Peyer's patch (tissue), 4 donors: ENCODE measurements at places on chromosomes 2 and 18. TPM values are rescaled to one million over a fixed set of nuclear protein-coding genes. Genes with fewer than 3 reads are reported as not detected.

GRCh38 chr2:95379371-95379831 lies 23.1 kb upstream of the FAHD2A start:
- DNase-seq, result peak; percentile 56

GRCh38 chr2:44135771-44136170 lies 32.9 kb upstream of the PPM1B start:
- DNase-seq, result no peak

DNA sequence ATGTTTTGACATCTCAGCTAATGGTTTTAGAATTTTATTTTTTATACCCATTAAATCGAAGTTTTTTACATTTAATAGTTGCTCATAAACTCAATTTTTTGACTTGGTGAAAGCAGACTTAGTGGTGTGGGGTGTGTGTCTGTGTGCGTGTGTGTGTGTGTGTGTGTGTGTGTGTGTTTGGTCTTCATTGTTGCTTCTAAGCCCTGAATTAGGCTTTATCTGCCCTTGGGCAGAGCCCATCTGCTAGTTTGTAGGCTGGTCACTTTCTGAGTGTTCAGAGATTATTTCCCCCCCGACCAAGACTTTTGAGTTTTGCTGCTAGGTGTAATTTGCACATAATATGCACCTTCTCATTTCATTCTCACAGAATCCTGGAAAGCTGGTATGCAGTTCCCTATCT lies 14.3 kb downstream of the PAX3 start:
- DNase-seq, result no peak

- no peak for DNase-seq
Measured at GRCh38 chr2:160165996-160166395, 34.1 kb downstream of the ITGB6 start.

DNA sequence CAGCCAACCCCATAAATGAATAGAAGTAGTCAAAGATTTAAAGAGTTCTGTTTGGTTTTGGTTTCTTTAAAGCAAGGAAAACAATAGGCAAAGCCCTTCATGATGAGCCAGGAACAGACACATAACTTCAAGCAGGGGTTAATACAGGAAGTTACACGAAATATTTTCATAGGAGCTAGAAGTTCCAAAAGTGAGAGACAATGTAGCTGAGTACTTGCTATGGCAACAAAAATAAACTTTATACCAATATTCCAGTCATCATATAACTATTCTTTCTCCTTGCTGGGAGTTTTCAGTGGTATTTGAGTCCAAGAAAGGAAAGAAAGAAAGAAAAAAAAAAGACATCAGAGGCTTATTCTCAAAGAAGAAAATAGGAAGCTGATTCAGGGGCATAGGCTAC lies 56.2 kb downstream of the COBLL1 start:
- no peak for DNase-seq

DNA sequence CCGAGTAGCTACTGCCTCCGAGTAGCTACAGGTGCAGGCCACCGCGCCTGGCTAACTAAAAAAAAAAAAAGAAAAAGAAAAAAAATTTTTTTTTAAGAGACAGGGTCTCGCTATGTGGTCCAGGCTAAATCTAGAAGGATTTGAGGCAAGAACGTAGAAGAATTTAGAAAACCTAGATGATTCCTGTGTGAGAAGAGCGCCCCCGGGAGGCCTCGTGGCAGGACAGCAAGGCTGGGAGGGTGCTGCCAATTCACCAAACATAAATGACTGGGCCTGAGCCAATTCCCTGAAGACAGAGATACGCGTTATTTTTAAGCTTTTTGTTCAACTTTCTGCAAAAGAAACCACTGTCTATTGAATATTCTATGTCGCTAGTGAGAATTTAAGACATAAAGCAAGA lies 90.1 kb upstream of the TGFA start:
- no peak for DNase-seq

- DNase-seq, result no peak
Measured at GRCh38 chr2:127155947-127156346, 49.0 kb upstream of the BIN1 start.

DNA sequence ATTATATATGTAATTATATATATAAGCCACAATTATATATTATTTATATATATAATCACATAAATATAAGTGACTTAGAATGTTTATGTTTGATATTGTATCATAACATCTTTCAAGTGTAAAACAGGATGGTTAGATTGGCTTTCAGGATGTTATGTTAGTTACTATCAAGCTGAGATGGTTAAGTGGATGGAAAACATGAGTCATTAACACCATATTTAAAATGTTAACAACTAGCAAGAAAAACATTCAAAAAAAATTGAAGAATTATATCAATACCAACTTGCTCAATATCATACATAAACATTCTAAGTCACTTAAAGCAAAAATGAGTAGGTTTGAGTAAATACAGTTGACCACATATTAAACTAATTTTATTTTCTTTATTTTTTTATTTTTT lies 21.8 kb upstream of the RAB27B start:
- no peak for DNase-seq

DNA sequence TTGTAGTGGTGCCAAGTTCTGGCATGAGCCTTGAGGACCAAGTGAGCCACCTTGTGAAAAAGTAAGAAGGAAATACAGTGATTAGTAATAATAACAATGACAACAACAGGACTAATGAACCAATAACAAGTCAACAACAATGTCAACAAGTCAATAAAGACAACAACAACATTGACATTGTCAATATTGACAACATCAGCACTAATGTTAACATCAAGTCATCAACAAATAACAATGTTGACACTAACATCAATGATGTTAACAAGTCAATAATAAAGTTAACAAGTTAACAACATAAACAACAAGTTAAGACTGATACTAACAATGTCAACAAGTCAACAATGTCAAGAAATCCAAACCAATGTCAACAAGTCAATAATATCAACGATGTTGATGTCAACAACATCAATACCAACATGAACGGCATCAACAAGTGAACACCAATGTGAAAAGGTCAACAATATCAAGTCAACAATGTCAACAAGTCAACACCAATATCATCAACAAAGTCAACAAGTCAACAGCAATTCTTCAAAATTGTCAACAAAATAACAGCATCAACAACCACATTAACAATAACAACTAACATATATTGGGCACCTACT lies 24.0 kb downstream of the LCT start:
- DNase-seq, result no peak

DNA sequence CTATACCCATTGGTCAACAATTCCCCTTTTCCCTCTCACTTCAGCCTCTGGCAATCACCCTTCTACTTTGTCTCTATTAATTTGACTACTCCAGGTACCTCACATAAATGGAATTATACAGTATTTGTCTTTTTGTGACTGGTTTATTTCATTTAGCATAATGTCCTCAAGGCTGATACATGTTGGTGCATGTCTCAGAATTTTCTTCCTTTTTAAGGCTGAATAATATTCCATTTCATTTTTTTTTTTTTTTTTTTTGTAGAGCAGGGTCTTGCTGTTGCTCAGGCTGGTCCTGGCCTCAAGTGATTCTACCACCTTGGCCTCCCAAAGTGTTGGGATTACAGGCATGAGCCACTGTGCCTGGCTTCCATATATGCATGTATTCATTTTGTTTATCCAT lies 1.9 kb downstream of the FKBP7 start:
- no peak for DNase-seq

DNA sequence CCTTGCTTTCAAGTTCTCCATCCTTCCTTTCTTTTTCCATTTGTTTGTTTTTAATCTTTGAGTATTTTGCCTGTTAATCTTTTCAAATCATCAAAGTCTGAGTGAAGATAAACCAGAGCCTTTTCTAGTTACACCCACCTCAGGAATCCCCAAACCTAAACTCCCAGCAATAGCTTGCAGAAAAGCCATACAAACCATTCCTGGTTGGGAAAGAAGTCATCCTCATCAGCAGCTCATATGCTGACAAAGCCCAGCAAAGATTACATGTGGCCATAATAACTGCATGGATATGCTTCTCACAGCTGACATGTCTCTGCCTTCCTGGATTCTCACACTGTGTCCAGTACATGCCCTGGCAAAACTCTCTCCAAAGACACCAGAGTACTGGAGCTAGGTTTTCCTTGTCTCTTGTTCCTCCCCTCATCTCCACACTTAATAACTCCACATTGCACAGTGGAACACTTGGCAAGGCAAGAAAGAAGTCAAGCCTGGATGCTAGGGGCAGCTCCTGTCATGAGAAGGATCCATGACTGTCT lies 126.4 kb upstream of the TLK1 start:
- DNase-seq, result no peak

GRCh38 chr2:28363686-28364280 lies 28.9 kb upstream of the FOSL2 start:
- no peak for DNase-seq

- DNase-seq, result no peak
Measured at GRCh38 chr18:59448546-59448945, 89.5 kb upstream of the LMAN1 start.

GRCh38 chr2:97966545-97967215 lies 29.1 kb downstream of the TMEM131 start:
- no peak for DNase-seq

GRCh38 chr18:11511434-11512095 lies 97.8 kb upstream of the SLC35G4 start:
- DNase-seq, result no peak

DNA sequence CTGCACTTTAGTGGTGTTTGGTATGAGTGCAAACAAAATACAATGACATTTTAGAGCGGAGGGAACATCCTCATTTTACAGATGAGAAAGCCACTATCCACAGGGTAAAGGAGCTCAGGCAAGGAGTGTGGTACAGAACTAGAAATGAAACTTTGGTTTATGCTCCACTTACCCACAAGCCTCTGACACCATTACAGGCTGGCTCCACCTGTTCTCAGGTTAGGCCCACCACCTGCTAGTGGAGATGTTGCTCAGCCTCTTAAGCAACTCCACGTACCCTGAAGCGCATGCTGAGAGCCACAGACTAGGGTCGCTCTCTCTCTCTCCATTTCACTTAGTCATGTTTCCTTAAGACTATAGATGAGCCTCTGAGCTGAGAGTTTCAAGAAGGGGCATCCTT lies 130.0 kb downstream of the MBD2 start:
- no peak for DNase-seq

- DNase-seq, result no peak
Measured at GRCh38 chr2:10279946-10280463, 22.7 kb upstream of the HPCAL1 start.

GRCh38 chr2:12819103-12819475 lies 102.4 kb downstream of the TRIB2 start:
- DNase-seq, result no peak

GRCh38 chr18:10241579-10241978 lies 212.9 kb upstream of the APCDD1 start:
- DNase-seq, result no peak

DNA sequence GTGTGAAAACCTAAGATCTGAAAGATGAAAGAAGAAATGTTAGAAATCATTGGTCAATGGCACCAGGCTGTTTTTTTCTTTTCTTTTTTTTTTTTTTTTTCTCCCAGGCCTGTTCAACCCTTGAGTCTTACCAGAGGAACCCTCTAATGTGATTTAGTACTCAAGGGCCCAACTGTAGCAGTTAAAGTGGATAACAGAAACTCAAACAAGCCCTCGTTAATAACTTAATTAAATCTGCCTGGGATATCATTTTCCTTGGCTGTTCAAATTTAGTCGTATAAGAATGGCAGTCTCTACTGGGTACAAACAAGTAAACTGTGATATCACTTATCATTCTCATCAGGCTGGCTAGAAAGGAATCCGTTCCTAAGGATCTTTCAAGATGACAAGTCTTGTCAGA lies 16.5 kb downstream of the ARL4C start:
- no peak for DNase-seq

GRCh38 chr2:147937744-147938349 lies 82.7 kb downstream of the ORC4 start:
- no peak for DNase-seq

GRCh38 chr18:74230922-74231714 lies 60.6 kb downstream of the CYB5A start:
- DNase-seq, result no peak

DNA sequence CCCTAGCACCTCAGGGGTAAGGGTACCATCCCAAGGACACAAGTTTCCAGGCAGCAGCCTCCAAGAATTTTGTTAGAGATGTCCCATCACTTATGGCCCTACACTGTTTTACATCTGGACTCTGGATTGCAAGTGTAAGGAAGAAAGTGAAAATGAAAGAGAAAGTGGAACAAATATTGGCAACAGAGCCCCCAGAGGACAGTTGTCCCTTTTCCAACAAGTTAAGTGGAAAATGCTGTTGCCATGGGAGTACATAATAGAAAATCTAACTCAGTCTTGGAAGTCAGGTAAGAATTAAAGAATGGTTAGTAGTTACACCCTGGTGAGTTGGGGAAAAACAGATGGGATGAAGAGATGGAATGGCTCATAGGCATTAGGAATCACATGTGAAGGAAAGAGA lies 50.6 kb downstream of the TTC21B start:
- DNase-seq, result no peak

GRCh38 chr2:62573137-62573731 lies 67.2 kb upstream of the TMEM17 start:
- DNase-seq, result no peak

DNA sequence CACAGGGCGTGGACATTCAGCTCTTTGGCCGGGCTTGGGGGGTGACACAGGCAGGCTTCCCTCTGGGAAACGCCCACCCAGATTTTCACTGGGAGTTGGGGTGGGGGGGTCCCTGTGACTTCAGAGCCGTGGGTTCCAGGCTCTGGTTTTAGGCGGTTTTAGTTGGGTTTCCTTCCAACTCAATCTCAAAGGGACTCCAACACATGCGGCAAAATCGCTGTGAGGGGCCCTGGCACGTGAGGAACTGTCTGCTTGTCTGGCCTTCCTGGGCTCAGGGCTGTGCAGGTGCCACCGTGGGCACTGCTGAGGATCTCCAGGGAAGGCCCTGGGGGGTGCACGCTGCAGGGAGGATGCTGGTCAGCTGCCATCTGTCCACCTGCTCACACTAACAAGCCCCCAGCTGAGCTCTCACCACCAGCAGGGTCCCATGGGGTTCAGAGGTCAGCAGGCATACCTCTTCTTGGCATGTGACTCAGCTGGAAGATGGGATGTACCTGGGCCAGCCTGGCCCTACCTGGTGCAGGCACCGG lies 11.7 kb downstream of the HS6ST1 start:
- DNase-seq, result peak; percentile 43

DNA sequence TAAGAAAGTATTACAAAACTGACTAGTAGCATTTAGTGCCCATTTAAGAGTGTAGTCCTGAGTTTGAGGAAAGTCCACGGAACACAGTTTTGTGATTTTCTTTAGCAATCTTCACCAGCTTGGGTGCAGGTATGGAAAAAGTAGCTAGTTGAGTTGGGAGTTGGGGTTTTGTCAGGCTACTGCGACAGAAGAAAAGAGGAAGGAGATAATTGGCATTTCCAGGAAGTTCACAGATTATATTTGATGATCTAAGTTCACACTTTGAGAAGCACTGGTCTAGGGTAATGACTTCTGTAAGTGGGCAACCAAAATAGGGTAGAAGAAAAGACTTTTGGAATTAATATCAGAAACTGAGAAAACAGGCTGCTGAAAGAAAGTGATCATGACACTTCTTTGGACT lies 52.1 kb downstream of the VIL1 start:
- DNase-seq, result no peak

Gene ACMSD
- total RNA-seq, result not detected

Gene SERPINB10
- not detected for total RNA-seq

Gene DRC1
- not detected for total RNA-seq

Gene NOTO
- total RNA-seq, result not detected

Gene POTEJ
- total RNA-seq, result 1.7 TPM

Gene SCRN3
- 26.4 TPM for total RNA-seq

Gene GCA
- total RNA-seq, result 17.9 TPM

Gene UGT1A8
- 9.0 TPM for total RNA-seq

Gene LYG2
- not detected for total RNA-seq

Gene SPATA3
- not detected for total RNA-seq

Gene CFAP221
- 3.5 TPM for total RNA-seq

Gene ANKRD30BL
- not detected for total RNA-seq
